ENCODE measurements at places on chromosomes 3 and 15.

GRCh38 chr3:10378246-10378645 lies 57.3 kb upstream of the SEC13 start:
- no peak for DNase-seq

- DNase-seq = no peak
Measured at GRCh38 chr3:113677737-113678136, 18.7 kb downstream of the USF3 start.

DNA sequence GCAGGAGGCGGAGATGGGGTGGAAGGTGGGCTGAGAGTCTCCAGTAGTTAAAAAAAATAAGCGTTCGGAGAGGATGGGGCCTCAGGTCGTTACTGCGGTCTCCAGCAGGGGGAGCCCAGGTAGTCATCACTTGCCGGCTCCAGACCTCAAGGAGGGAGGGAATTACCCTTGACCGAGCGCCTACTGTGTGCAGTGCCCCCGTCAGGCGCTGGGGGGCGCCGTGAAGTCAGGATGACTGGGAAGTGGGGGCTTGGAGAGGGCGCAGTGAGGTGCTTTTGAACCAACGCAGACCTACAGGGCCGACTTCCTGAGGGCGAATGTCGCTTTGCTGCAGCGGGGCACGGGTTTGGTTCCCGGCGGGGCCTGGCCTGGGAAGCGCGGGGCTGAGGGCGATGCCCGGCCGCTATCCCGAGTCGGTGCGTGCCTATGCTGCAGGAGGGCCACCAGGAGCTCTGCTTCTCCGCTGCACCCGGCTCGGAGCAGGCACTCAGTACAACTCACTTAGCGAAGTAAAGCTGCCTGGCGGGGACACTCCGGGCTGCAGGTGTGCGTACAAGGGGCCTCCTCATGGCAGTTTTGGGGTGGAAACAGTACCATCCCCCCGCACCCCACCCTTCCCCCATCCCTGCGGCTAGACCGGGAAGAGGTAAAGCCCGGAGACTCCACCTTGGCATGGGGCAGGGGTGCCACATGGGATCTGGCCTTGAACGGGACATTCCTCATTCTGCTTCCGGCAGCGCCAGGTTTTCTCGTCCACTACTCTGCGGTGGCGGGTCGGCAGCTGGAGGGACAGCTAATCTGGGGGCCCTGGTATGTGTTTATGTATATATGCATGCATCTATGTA lies 79.8 kb downstream of the RHCG start:
- DNase-seq = peak; percentile 58

DNA sequence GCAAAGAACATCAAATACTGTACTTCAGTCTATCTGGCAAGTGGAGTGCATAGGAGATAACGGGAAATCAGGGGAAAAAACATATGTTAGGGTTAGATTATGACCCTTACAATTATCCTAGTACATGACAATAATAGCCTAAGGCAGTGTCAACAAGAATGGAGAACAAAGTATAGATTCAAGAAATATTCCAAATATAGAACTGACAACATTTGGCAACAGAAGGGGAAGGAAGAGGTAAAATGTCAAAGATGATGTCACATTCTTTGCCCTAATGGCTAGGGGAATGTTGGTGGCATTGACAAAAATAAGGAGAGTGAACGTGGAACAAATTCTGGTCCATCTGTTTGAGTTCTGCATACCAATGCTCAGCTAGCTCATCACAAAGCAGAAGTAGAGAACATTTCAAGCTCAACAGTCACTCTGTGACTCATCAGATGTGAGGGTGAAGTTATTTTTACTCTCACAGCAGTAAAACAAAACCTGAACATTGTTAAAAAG lies 15.5 kb upstream of the ATP8B4 start:
- DNase-seq = no peak

DNA sequence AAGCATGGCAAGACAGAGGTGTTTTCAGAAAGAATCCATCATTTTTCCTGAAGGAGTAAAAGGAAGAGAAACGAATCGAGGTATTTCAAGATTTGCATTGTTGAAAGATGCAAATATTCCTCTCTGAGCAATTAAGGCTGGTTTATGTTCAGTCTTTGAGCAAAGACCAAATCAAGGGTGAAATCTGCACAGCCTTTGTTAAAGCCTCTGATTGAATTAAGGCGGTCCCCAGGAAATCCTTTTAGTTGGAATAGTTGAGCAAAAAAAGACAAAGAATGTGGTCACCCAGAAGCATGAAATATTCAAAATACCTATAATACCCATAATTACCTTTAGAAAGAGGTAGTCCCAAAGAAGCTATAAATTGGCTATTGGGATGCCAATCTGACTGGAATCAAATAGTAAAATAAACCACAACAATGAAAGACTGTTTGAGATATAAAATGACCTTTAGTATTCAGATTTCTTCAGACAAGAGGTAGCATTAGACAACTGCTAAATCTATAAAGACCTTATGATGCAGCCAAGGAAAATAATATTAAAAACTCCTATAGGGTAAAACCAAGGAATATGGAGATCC lies 1218.1 kb downstream of the ROBO2 start:
- DNase-seq = no peak

GRCh38 chr15:67779549-67780111 lies 45.7 kb upstream of the SKOR1 start:
- no peak for DNase-seq

GRCh38 chr3:51691949-51692348 lies 14.9 kb upstream of the GRM2 start:
- no peak for DNase-seq

DNA sequence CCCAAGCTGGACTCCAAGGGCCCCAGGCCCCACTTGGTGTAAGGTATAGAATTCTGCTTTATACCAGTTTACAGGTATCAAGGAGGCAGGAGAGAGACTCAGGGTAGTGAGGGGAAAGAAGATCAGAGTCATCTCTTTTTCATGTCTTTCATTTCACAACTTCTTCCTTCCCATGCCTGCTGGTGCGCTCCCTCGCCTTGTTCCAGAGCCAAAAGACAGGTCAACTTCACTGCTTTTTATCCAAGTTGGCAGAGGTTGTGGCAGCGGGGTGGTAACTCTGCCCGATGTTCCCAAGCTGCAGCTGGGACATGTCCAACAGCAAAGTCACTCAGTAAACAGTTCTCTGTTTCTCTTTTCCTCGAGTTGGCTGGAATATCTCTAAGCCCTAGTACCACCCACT lies 86.3 kb upstream of the TCF12 start:
- DNase-seq = no peak

- DNase-seq = no peak
Measured at GRCh38 chr3:67418426-67419217, 235.8 kb downstream of the SUCLG2 start.

- no peak for DNase-seq
Measured at GRCh38 chr3:65484964-65485363, 553.8 kb downstream of the MAGI1 start.

DNA sequence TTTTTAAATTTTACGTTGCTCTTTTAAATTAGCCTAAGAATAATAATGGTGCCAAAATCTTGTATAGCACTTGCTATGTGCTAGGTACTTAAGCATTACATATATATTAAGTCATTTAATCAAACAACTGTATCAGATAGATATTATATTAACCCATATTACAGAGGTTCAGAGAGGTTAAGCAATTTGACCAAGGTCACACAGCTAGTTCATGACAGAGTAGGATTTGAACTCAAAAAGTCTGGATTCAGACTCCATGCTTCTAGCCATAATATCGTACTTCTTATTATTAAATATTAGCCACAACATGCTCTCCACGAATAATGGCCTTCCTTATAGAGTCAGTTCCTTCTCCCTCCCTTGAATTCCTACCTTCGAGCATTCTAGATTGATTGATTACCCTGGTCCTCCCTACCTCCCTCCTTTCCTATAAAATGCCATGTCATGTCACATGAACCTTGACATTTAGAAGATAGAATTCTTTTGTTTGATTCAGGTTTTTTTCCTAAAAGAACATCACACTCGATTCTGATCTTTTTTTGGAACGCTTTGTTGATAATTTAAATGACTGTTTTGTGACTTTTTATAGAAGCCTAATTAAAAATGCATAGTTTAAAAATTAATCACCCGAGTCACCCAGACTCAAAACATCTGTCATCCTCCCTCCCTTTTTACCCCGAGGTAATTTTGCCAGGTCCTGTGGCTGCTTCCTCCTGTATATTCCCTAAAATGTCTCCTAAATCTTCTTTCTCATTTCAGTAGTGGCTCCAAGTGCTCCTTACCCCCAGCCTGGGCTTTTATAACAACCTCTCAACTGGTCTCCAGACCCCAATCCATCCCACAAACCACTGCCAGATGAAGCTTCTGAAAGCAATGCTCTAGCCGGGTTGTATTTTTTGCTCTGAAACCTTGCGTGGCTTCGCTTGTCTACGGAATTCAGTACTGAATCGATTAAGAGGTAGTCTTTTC lies 8.5 kb upstream of the PSMD6 start:
- no peak for DNase-seq

GRCh38 chr15:91289324-91289723 lies 189.3 kb downstream of the SV2B start:
- no peak for DNase-seq

DNA sequence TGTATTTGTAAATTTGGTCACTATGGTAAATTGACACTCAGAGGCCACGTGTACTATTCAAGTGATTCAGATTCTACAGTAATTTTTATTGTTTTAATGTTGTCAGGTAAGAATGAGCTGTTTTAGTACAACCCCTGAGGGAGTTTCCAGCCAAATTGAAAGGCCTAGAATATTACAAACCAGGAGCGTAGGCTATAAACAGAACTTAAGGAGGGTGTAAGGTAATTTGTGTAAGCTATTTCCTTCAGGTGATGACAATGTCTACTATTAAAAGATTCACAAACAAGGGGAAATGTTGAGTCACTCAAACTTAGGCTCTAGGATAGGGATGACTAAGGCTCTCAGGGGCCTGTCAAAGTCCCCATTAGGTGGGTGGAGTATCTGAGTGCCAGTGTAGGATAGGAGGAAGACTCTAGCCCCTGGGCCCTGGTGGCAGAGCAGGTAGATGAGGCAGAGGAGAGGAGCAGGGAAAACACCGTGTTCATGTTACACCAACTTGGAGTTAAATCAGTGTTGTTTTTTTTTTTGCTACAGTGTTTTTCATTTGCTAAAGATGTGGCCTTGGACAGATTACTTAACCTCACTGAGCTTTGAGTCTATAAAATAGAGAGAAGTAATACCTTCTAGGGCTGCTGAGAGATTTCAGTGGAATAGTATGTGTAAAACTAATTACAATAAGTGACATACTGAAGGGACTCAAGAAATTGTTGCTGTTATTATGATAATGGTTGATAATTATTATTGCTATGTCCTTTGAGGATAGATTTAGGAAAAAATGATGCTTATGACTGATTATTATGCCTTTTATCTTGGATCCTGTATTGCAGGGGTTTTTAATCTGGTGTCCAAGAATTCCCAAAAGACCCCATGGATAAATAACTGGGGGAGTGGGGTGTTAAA lies 10.3 kb downstream of the TM4SF1 start:
- no peak for DNase-seq

GRCh38 chr3:86653661-86654205 lies 337.2 kb downstream of the VGLL3 start:
- no peak for DNase-seq

DNA sequence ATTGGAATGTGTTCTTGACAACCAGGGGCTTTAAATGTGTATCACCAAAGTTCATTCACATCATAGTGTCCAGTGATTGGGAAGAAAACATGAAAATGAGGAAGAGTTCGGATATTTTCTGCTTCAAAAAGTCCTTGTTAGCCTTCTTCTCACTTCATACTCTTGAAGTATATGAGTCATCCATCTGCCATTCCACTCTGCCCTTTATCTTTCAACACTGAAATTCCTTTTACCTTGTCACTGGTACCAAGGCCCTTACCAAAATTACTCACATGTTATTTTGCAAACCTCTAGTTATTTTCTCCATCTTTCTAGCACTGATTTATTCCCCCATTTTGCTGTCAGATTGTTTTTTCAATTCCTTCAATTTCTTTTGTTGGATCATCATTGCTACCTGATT lies 32.5 kb downstream of the OR5H15 start:
- no peak for DNase-seq

DNA sequence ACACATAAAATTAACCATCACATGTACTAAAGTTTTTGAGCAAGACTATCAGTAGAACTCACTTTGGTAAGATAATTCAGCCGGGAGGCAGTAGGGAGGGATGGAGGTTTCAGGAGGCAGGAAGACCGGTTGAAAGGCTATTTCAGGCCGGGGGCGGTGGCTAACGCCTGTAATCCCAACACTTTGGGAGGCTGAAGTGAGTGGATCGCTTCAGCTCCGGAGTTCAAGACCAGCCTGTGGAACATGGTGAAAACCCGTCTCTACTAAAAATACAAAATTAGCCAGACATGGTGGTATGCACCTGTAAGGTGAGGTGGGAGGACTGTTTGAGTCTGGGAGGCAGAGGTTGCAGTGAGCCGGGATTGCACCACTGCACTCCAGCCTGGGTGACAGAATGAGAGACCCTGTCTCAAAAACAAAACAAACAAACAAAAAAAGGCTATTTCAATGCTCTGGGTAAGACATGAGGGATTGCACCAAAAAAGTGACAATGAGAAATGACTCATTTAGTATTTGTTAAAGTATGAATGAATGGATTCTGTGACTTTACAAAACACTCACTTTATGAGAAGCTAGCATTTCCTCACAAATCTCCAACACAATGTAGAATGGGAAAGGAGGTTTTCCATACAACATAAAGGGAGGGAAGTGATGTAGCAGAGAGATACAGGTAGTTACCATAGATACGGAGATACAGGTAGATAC lies 43.9 kb downstream of the SH3BP5 start:
- DNase-seq = no peak

DNA sequence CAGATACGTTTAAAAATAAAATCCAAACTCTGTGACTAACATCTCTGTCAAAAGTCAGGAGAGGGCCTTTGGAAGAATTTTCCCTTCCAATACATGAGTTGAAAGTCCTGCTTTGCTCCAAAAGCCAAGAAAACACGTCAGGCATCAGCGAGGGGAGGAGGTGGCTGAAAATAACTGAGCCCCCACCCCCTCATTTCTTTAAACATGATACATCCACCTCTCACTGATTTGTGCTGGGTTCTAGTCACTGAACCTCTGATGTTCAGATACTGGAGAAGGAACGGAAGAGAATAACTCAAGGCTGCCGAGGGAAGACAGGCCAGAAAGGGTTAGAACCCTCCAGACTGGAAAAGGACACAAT lies 9.4 kb upstream of the SEMA5B start:
- DNase-seq = no peak

- no peak for DNase-seq
Measured at GRCh38 chr3:172333042-172333377, 115.2 kb downstream of the GHSR start.

DNA sequence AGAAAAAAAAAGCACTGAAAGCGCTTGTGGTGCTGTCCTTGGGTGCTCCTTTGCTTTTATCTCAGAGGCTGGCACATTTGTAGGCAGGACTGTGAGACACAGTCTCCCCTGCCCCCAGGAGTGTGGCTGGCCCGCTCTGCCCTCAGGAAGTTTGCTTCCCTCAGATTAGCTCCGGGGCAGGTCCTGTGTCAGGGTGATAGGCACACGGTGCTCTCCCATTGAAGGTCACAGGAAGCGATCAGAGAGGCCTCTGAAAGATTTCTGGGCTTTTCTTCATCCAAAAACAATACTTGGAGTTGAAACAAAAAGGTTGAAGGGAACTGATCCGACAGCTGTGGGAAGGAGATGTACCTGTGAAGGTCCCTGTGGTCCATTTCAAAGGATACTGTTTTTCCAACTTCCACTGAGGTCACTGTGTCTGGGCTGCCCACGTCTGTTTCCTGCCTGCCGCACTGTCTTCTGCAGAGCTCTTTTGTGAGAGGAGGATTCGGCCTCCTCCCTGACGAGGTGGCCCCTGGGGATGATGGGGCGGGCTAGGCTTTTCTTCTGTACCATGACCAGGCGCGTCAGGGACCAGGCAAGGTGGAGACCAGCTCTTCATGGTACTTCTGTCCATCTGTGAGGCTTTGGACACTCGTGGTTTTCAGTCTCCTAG lies 330.5 kb upstream of the CTDSPL start:
- DNase-seq = no peak
